ENCODE measurements at places on chromosomes 3 and 15.

DNA sequence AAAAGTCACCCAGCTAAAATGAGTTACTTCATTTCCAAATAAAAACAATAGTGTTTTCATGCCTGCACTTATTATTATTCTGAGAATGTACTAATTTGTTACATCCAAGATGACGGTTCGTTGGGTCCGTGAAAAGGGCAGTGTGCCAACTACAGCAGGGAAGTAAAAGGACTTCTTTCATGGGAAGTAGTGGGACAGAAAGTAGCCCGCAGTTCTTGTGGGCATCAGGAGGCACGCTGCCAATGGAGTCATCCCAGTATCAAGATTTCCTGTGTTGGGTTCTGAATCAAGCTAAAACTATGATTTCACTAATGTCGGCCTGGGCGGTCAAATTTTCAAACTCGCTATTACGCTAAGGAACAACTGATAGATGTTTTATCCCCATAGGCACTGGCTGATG, 254.5 kb upstream of the SOX2 start:
- no peak for DNase-seq

DNA sequence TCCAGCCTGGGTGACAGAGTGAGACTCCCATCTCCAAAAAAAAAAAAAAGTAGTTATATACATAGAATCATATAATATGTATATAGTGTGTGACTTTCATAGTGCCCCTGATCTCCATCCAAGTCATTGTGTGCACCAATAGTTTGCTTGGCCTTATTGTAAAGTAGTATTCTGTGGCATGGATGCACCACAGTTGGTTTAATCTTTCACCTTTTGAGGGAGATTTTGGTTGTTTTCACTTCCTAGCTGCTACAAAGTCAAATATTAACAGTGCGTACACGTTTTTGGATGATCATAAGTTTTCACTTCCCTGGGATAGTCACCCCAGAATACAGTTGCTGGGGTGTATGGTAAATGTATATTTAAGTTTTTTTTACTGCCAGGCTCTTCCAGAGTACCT, 162.8 kb downstream of the PTPRG start:
- DNase-seq: no peak

DNA sequence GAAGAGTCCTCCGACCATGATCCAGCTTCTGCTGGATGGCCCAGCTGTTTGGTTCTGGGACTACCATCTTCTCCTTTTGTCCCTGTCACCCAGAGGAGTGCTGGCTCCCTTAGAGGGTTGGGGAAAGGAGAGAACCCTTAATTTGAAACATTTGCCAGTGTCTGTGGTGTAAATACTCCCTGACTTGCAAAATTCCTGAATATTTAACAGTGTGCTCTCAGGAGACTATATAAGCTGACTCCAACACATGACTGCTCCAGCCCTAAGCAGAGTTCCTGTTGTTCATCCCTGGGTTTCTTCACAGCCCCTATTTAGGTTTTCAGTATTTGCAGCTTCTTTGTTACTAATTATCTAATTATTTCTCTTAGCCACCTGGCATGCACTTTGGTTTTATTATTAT, 133.1 kb downstream of the CPNE4 start:
- DNase-seq: no peak

GRCh38 chr3:85005946-85006345, 47.2 kb downstream of the CADM2 start:
- no peak for DNase-seq

GRCh38 chr3:119582178-119582577, 2.9 kb downstream of the ADPRH start:
- DNase-seq: no peak

All from effector CD8-positive, alpha-beta T cell (primary cell).